ENCODE measurements at places on chromosomes 13 and 19. TPM values are rescaled to one million over a fixed set of nuclear protein-coding genes. Genes with fewer than 3 reads are reported as not detected.

PALM3 gene
- total RNA-seq: 2.0 TPM

ERICH4 gene
- not detected for total RNA-seq

COL4A1 gene
- total RNA-seq: 95.5 TPM

MCEMP1 gene
- total RNA-seq: not detected

TEAD2 gene
- total RNA-seq: 14.1 TPM

PRR20A gene
- not detected for total RNA-seq

LILRB5 gene
- total RNA-seq: not detected

ZNF823 gene
- total RNA-seq: 3.1 TPM

SBK3 gene
- 2.2 TPM for total RNA-seq

ZNF577 gene
- not detected for total RNA-seq

PSG11 gene
- not detected for total RNA-seq

FLT1 gene
- total RNA-seq: not detected

ZNF583 gene
- 2.0 TPM for total RNA-seq

SPACA4 gene
- total RNA-seq: not detected

PRR22 gene
- total RNA-seq: 2.7 TPM

KCNC3 gene
- 1.4 TPM for total RNA-seq

PRPF31 gene
- 123 TPM for total RNA-seq

LILRA1 gene
- total RNA-seq: not detected

CBY2 gene
- total RNA-seq: not detected

NLRP12 gene
- total RNA-seq: not detected

DAND5 gene
- total RNA-seq: not detected

C5AR2 gene
- 1.1 TPM for total RNA-seq

CTXN1 gene
- total RNA-seq: 10.0 TPM

RDH13 gene
- 19.6 TPM for total RNA-seq

SIGLEC9 gene
- not detected for total RNA-seq

SLC6A16 gene
- total RNA-seq: 1.2 TPM

METTL21C gene
- total RNA-seq: not detected

LMTK3 gene
- 4.6 TPM for total RNA-seq

ZNF100 gene
- not detected for total RNA-seq

RASGRP4 gene
- total RNA-seq: not detected

FOXO1 gene
- 4.4 TPM for total RNA-seq

CYP4F8 gene
- not detected for total RNA-seq

PNMA8B gene
- not detected for total RNA-seq

CGB2 gene
- 0.35 TPM for total RNA-seq

SLC10A2 gene
- total RNA-seq: not detected

HNRNPM gene
- 235 TPM for total RNA-seq

TNNI3 gene
- total RNA-seq: 8.4 TPM

LMO7 gene
- total RNA-seq: 46.0 TPM

FBXW9 gene
- 13.2 TPM for total RNA-seq

C19orf18 gene
- total RNA-seq: not detected

SIRT6 gene
- 29.0 TPM for total RNA-seq

LRRC63 gene
- not detected for total RNA-seq

RDH8 gene
- 0.26 TPM for total RNA-seq

PSG7 gene
- 0.09 TPM for total RNA-seq

SERPINE3 gene
- not detected for total RNA-seq

DPF1 gene
- 4.9 TPM for total RNA-seq

Data from A549 treated with DMSO at 1 μM for 4 hours (cell line).